ENCODE measurements at places on chromosomes 7 and 10. TPM values are rescaled to one million over a fixed set of nuclear protein-coding genes. Genes with fewer than 3 reads are reported as not detected.

- peaks cover 94% of the 10 kb centered on the region for H3K4me1 ChIP-seq
- H3K4me3 ChIP-seq = no peak overlapping the region
- no peaks in the 10 kb centered on the region for H3K27me3 ChIP-seq
- no peak for DNase-seq
- peak overlapping the region; percentile 52 for H3K27ac ChIP-seq
- no peaks in the 10 kb centered on the region for H3K36me3 ChIP-seq
Measured at GRCh38 chr10:79189853-79190435, 121.2 kb downstream of the ZMIZ1 start.

DNA sequence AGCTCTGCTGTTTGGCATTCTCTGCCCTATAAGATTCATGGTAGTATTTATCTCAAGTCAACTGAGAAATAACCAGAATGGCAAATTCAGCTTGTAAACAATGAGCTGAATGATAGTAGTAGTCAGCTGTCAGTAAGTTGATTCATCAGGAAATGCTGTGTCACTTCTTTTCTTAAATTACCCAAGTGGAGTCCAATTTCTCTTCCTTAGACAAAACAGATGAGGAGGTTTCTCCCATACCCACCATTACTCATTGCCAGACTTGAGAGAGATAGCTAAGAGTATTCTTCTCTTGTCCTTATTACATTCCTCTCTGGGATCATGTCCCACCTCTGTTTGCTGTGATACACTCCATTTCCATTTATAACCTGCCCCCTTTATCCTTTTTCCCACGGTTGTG, 159.8 kb upstream of the STEAP1 start:
- no peaks in the 10 kb centered on the region for H3K4me1 ChIP-seq
- H3K36me3 ChIP-seq = no peaks in the 10 kb centered on the region
- DNase-seq = no peak
- H3K27me3 ChIP-seq = no peaks in the 10 kb centered on the region
- no peak overlapping the region for H3K27ac ChIP-seq

Gene OIT3
- not detected for total RNA-seq

DNA sequence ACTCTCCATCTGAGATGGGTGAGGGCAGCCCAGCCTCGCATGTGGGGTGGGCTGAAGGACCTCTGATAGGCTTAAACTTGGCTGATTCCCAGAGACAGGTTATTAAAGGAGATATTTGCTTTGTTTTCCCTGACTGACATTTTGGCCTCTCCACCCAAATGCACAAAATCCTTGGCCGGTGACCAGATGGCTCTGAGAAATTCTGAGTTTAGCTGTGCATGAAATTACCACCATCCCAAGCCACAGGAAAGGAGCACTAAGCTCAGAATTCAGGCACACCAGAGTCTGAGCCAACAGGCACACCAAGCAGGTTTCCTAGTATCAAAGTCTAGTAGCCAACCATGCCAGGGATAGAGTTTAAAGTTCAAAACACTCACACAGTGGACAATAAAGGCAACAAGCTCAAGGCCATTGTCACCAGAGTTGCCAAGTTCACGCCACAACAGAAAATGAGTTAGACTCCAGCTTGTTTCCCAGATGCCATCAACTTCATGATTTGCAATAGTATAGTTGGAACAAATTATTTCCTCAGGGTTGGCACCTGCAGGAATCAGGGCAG, 387.6 kb downstream of the KCNMA1 start:
- no peak for DNase-seq
- H3K27me3 ChIP-seq = no peaks in the 10 kb centered on the region
- H3K4me3 ChIP-seq = no peak overlapping the region
- H3K27ac ChIP-seq = peak overlapping the region; percentile 83
- peaks cover 88% of the 10 kb centered on the region for H3K4me1 ChIP-seq

GRCh38 chr10:10096296-10096695, 921.4 kb upstream of the CELF2 start:
- no peak for DNase-seq
- no peak overlapping the region for H3K4me3 ChIP-seq
- no peaks in the 10 kb centered on the region for H3K36me3 ChIP-seq
- no peaks in the 10 kb centered on the region for H3K27me3 ChIP-seq

- H3K4me1 ChIP-seq = no peaks in the 10 kb centered on the region
- no peak for DNase-seq
- no peak overlapping the region for H3K4me3 ChIP-seq
- no peaks in the 10 kb centered on the region for H3K36me3 ChIP-seq
- H3K27ac ChIP-seq = no peak overlapping the region
Measured at GRCh38 chr10:52353960-52354394, 39.9 kb downstream of the DKK1 start.

GRCh38 chr7:44884621-44885393, 523 bp downstream of the PURB start:
- no peaks in the 10 kb centered on the region for H3K36me3 ChIP-seq
- H3K4me3 ChIP-seq = peak overlapping the region; percentile 95
- H3K4me1 ChIP-seq = peaks cover 59% of the 10 kb centered on the region
- H3K27me3 ChIP-seq = no peaks in the 10 kb centered on the region

DNA sequence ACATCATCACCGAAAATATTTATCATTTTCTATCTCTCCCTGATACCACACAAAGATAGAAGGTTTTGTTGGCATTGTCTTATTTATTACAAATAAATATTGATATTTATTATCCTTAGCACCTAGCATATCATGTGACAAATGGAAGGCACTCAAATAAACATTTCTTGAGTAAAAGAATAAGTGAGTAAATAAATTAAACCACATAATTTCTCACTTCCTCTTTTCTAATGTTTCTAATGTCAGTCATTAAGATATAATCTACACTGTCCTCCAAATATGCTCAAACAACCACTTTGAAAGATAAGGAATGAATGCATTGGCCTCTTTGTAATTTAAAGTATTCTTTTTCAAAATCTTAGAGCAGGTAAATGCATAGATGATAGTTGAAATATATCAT, 1027.8 kb upstream of the LRRTM3 start:
- no peaks in the 10 kb centered on the region for H3K36me3 ChIP-seq
- H3K4me1 ChIP-seq = no peaks in the 10 kb centered on the region
- H3K27ac ChIP-seq = no peak overlapping the region
- no peak overlapping the region for H3K4me3 ChIP-seq
- no peaks in the 10 kb centered on the region for H3K27me3 ChIP-seq

Gene HOXA10
- total RNA-seq = not detected

GRCh38 chr10:62745581-62745980, 58.9 kb upstream of the ADO start:
- H3K27me3 ChIP-seq = no peaks in the 10 kb centered on the region
- H3K36me3 ChIP-seq = no peaks in the 10 kb centered on the region
- H3K4me3 ChIP-seq = no peak overlapping the region
- no peak for DNase-seq
- H3K27ac ChIP-seq = no peak overlapping the region
- H3K4me1 ChIP-seq = no peaks in the 10 kb centered on the region

DNA sequence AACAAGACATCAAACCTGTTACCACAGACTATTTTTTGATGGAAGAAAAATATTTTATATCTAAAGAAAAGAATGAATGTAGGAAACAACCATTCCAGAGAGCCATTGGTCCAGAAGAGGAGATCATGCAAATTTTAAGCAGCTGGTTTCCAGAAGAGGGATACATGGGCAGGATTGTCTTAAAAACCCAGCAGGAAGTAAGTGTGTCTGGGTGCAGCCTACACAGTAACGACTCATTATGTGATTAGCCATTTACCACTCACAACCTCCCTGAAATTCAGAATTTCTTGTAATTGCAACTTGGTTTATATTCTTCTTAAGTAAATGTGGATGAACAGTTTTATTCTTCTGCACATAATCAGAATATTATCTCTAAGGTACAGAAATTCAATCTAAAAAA, 46.2 kb downstream of the NOC3L start:
- no peaks in the 10 kb centered on the region for H3K27me3 ChIP-seq
- H3K27ac ChIP-seq = peak overlapping the region; percentile 79
- no peak overlapping the region for H3K4me3 ChIP-seq
- peaks cover 57% of the 10 kb centered on the region for H3K4me1 ChIP-seq
- no peaks in the 10 kb centered on the region for H3K36me3 ChIP-seq

GRCh38 chr10:13690281-13690825, 103.6 kb downstream of the PRPF18 start:
- H3K36me3 ChIP-seq = peaks cover 14% of the 10 kb centered on the region
- peaks cover 25% of the 10 kb centered on the region for H3K4me1 ChIP-seq
- no peak for DNase-seq
- no peak overlapping the region for H3K4me3 ChIP-seq
- H3K27me3 ChIP-seq = no peaks in the 10 kb centered on the region

GRCh38 chr10:49400365-49400764, 4.5 kb upstream of the DRGX start:
- H3K27me3 ChIP-seq = peaks cover 40% of the 10 kb centered on the region
- H3K27ac ChIP-seq = no peak overlapping the region
- H3K4me3 ChIP-seq = no peak overlapping the region

GRCh38 chr7:76423666-76424412, 911 bp upstream of the ZP3 start:
- no peaks in the 10 kb centered on the region for H3K4me1 ChIP-seq
- H3K27ac ChIP-seq = no peak overlapping the region
- H3K36me3 ChIP-seq = no peaks in the 10 kb centered on the region
- H3K4me3 ChIP-seq = no peak overlapping the region
- peak; percentile 86 for DNase-seq

Gene CC2D2B
- 2.9 TPM for total RNA-seq

GRCh38 chr10:132634241-132634946, 96.8 kb downstream of the INPP5A start:
- H3K36me3 ChIP-seq = no peaks in the 10 kb centered on the region
- H3K27me3 ChIP-seq = no peaks in the 10 kb centered on the region
- H3K4me1 ChIP-seq = peaks cover 65% of the 10 kb centered on the region
- no peak overlapping the region for H3K4me3 ChIP-seq
- H3K27ac ChIP-seq = peak overlapping the region; percentile 93
- DNase-seq = no peak

DNA sequence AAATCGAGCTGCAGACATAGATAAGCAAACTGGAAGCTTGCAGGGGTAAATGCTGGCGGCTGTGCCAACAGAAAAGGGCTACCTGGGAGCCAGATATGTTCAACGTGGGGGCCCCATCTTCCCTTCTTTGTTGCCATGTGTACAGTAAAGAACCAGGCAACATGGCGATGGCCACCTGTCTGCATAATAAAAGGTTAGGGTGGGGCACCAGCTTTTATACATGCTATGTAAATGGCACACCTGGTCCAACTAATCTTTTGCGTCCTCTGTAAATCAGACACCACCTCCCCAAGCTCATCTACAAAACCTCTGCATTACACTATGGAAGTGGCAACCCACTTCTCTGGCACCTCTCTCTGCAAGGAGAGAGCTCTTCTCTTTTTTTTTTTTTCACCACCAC, 13.9 kb downstream of the BUD31 start:
- no peak overlapping the region for H3K27ac ChIP-seq
- peaks cover 75% of the 10 kb centered on the region for H3K36me3 ChIP-seq
- H3K4me1 ChIP-seq = no peaks in the 10 kb centered on the region
- H3K27me3 ChIP-seq = no peaks in the 10 kb centered on the region
- no peak overlapping the region for H3K4me3 ChIP-seq

Gene MYPN
- total RNA-seq = 0.50 TPM

GRCh38 chr10:13984647-13985155, 346.0 kb downstream of the FRMD4A start:
- no peak overlapping the region for H3K27ac ChIP-seq
- no peaks in the 10 kb centered on the region for H3K36me3 ChIP-seq
- no peaks in the 10 kb centered on the region for H3K27me3 ChIP-seq
- peaks cover 8% of the 10 kb centered on the region for H3K4me1 ChIP-seq
- no peak for DNase-seq

Gene NPS
- not detected for total RNA-seq

Gene PSAP
- 537 TPM for total RNA-seq

Gene NPSR1
- total RNA-seq = not detected

- no peak overlapping the region for H3K4me3 ChIP-seq
- no peak for DNase-seq
- H3K27me3 ChIP-seq = peaks cover 52% of the 10 kb centered on the region
- H3K4me1 ChIP-seq = no peaks in the 10 kb centered on the region
- H3K27ac ChIP-seq = no peak overlapping the region
Measured at GRCh38 chr7:129772646-129773280, 161.2 kb downstream of the NRF1 start.

DNA sequence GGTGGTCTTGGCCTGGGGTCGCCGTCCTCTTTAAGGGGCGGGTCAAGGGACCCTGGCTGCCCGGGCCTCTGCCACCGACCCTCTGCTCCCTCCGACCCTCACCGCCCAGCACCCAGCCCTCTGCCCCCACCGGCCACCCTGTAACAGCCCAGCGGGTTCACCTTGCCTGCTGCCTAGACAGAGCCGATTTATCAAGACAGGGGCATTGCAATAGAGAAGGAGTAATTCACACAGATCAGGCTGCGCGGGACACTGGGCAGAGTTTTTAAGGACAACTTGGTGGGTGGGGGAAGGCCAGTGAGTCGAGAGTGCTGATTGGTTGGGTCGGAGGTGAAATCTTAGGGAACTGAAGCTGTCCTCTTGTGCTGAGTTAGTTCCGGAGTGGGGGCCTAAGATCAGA, 779 bp upstream of the ADCK2 start:
- H3K27ac ChIP-seq = peak overlapping the region; percentile 90
- no peak for DNase-seq
- peaks cover 37% of the 10 kb centered on the region for H3K4me1 ChIP-seq
- peak overlapping the region; percentile 77 for H3K4me3 ChIP-seq
- no peaks in the 10 kb centered on the region for H3K27me3 ChIP-seq

DNA sequence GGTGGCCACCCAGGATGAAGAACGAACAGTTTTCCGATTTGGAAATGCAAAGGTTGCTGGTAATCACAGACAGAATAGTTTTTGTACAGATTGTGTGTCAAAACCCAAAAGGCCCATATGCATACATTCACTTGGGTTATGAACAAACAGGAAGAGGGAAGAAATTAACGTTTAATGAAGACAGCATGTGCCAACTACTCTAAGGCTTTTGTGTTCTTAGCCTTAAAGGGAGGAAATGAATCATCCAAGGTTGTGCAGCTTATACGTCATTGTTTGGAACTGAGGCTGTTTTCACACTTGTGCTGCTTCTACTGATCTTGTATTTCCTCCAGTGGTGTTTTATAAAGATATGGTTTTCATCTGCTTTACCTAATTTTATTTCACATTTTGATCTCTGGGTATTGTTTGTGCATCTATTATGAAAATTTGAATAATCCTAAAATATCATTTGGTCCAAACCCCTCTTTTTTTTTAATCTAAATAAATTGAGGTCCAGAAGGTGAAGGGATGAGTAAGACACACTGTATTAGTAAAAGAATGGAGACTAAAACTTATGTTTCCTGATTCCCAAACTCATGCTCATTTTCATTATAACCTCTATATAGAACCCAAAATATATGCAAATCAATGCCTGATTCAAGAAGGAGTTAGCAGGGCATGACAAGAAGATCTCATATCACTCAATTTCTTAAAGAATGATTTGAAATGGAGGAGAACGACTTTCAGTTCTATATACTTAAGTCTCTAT, 373.1 kb downstream of the THSD7A start:
- no peak overlapping the region for H3K27ac ChIP-seq
- DNase-seq = no peak
- H3K4me3 ChIP-seq = no peak overlapping the region
- no peaks in the 10 kb centered on the region for H3K4me1 ChIP-seq
- no peaks in the 10 kb centered on the region for H3K36me3 ChIP-seq

DNA sequence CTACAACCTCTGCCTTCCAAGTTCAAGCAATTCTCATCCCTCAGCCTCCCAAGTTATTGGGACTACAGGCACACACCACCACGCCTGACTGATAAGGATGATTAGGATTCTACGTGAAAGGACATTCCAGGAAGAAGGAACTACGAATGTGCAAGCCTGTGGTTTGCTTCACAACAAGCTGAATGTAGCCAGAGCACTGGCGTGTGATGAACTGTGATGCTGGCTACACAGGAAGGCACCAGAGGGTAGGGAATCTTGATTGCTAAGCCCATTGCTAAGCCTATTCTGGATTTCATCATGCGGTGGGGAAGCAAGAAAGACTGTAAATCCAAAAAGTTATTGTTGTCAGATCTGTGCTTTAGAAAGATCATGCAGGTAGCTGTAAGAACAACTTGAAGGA, 72.3 kb upstream of the SRRM3 start:
- no peak for DNase-seq
- H3K27me3 ChIP-seq = peaks cover 16% of the 10 kb centered on the region
- H3K4me1 ChIP-seq = no peaks in the 10 kb centered on the region
- no peak overlapping the region for H3K4me3 ChIP-seq
